ENCODE measurements at places on chromosomes 3 and 15.

DNA sequence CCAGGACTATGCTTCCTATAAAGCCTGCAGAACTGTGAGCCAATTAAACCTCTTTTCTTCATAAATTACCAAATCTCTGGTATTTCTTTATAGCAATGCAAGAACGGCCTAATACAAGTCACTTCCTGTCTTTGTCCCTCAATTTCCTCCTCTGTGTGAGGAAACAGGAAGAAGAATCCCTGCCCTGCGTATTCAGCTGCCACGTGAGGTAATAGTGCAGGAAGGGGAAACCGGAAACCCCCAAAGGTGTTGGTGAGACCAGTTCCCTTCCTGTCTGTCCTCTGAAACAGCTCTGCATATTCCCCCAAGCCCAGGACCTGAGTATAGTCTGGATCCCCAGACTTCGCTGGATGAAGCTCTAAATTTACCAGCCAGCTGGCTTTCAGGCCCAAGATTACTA lies 18.1 kb upstream of the PTPN23 start:
- no peak for DNase-seq

GRCh38 chr15:78046796-78047341 lies 30.6 kb downstream of the TBC1D2B start:
- DNase-seq: no peak

DNA sequence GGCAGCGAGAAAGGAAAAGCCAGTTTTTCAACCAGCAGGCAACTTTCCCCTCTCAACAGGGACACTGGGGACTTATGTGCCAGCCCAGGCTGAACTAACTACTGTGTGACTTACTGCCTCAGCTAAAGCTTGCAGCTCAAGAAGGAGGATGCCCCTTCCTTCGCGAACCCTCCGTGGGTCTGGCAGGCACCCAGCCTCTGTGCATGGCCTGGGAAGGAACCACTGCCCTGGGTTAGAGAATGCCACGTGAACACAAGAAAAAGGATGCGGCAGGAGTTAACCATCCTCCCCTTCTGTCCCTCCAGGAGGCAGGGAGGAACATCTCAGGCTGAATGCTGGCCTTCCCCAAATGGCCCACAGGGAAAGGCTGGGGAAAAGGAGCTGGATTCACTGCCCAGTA lies 29.0 kb downstream of the CHDH start:
- no peak for DNase-seq

- no peak for DNase-seq
These were observed 1136.1 kb downstream of the OTOL1 start for GRCh38 chr3:162632672-162633071.

DNA sequence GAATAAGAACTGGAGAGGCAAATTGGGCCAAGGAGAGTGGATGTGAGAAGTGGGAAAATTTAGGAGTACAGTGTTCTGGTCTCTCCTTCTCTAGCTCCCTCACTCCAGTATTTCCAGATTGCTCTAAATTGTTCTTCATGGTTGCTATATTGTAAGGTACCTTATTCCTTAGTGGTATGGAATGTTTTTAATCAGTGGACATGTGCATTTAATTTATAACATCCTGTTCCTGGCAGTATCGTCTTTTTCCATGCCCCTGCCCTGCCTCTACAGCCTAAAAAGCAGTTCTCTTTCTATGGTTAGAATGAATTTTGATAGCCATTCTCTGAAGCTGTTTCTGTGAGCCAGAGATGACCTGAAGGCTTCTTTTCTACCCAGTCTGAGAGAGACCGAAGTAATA lies 180.5 kb downstream of the TCF12 start:
- DNase-seq: no peak

GRCh38 chr3:45715945-45716344 lies 26.7 kb downstream of the SACM1L start:
- no peak for DNase-seq

GRCh38 chr3:71370467-71370866 lies 213.1 kb downstream of the FOXP1 start:
- no peak for DNase-seq

- no peak for DNase-seq
These were observed 218.2 kb downstream of the ADAMTS17 start for GRCh38 chr15:100123611-100124010.

GRCh38 chr3:147977001-147977400 lies 567.8 kb downstream of the ZIC1 start:
- no peak for DNase-seq

DNA sequence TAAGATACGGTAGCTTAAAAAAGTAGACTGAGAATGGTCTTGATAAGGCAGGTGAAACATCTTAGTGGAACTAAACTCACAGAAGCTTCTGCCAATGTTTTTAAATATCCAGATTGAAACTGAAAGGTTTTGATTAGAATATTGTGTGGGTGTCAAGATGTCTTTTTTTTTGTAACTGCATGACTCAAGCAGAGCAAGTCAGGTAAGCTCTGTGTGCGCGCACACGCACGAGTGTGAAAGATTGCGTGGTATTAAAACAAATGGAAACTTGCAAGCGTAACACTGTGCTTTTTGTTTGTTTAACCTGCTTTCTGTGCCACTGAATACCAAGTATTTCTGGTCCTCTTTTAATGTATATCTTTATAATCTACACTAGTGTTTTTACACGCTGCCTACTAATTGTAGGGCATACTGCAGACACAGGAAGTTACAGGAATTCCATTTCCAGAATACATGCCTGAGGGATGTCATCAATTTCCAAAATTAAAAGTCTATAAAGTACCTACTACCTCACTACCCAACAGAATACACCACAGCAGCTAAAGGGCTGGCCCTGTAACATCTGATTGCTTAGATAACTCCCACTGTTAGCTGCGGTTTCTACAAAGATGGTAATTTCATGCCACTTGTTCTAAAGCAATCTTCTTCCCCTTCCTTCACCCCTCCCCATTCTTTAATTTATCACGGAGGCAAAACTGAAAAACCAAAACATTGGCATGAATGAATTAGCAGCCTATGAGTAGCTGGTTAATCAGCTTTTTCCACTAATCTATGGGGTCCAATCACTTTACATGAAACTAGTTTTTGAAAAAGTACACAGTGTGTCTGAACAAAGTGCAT lies 472.8 kb downstream of the SHQ1 start:
- no peak for DNase-seq

DNA sequence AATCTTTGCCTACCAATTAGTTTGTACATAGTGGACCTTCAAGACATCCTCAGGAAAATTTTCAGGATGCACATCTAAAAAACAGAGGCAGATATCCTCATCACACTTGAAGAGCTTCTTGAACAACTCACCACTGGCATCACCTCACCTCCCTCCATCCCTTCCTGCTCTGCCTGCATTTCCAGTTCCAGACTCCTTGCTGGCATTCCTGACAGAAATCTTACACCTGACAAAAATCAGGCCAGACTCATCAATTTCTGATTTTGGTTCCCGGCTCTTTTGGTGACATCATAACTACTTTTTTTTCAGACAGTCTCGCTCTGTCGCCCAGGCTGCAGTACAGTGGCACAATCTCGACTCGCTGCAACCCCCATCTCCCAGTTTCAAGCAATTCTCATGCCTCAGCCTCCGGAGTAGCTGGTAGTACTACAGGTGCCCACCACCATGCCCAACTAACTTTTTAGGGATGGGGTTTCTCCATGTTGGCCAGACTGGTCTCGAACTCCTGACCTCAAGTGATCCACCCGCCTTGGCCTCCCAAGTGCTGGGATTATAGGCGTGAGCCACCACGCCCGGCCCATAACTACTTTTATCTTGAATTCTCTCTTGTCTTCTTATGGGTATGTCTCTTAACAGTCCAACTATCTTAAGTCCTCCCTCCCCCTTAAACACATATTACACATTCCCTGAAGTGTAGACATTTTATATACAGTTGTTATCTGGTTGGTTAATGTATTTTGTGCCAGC lies 216.6 kb upstream of the IL12A start:
- no peak for DNase-seq

- DNase-seq: no peak
These were observed 9.2 kb upstream of the UBE2Q2 start for GRCh38 chr15:75834021-75834420.

DNA sequence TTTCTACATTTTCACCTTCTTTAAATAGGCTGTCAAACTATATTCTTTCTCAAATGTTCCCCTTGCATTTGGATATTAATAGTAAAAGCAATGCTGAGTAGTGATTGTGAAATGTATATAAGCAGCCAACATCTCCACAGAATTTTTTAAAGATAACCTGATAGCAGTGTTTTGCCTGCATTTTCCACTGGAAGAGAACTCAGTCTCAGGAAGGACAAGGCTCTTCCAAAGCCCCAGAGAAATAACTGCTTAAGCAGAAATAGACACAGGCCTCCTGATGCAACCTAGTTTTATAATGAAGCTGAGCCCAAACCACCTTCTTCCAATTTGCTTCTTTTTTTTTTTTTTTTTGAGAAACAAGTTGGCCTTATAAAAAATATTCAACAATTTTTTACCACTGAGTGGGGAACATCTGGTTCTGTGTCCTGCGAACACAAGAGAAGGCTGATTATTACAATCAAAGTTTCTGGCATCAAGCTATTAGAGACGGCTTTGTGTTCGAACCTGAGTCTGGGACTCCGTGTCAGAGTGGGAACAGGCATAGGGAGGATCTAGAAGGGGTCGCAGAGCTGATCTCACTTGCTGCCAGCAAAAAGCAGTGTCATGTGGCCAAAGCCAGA lies 332.5 kb upstream of the TBL1XR1 start:
- DNase-seq: no peak

DNA sequence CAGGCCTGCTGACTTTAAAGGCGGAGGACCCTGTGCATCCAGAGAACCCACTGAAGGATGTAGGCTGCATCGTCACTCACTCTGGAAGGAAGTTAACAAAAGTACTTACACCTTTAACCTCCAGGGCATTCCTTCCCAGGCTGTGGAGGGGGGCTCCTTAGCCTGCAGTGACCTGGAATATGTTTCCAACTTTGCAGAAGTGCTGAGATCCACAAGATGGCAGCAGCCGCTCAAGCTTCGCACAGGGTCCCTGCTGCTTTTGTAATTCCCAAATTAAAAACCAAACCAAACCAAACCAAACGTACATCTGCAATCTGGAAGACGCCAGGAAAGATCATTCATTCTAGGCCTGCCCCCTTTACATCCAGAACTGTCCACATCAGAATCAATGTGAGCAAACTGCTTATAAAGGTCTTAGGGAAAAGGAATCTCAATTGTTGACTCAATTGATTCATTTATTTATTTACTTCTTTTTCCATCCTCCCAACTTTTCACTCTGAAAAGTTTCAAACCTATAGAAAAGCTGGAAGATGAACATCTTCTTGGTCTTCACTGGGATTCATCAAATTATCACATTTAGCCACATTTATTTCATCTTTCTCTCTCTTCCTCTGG lies 70.5 kb upstream of the KLHL25 start:
- DNase-seq: no peak

- DNase-seq: no peak
These were observed 9.0 kb upstream of the MEIS2 start for GRCh38 chr15:37109168-37109871.

DNA sequence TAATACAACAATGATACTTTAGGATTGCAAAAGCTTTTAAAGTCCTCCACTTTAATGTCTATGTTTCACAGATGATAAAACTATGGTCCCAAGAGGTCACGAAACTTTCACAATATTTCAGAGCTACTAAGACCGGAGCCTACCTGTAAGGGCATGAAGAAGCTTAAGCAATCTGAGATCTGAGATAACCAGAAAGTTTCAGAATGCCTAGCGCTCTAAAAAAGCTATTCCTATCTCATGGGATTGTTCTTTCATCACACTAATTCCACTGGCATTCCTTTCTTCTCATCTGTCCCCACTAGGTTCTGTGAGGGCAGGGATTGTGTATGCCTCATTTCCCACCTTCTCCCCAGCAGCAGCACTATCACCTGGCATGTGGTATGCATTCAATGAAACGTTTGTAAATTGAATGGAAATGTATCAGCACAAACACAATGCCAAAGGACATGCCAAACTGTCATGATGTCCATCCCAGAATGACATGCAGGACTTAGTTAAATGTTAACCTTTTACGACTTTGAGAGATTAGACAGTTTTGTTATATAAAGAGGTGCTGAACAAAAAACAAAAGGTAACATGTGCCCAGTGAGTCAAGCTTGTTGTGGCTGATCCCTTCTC lies 104.7 kb upstream of the NR2F2 start:
- no peak for DNase-seq

DNA sequence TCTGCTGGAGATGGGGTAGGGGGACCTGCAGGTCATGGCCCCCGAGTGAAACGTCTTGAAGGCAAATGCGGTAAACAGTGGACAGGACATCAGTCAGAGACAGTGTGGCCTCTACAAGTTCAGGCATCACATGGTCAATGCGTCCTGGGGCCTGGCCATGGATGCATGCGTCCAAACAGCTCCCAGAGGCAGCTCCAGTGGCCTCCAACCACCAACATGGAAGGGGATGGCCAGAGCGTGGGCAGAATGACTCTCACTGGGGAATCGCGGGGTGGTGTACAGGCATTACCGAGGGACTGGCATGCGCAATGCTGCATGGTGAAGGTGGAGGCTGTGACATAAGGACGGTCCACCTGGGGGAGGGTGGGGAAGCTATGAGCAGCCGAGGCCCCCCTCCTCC lies 35.6 kb upstream of the IQSEC1 start:
- DNase-seq: no peak

DNA sequence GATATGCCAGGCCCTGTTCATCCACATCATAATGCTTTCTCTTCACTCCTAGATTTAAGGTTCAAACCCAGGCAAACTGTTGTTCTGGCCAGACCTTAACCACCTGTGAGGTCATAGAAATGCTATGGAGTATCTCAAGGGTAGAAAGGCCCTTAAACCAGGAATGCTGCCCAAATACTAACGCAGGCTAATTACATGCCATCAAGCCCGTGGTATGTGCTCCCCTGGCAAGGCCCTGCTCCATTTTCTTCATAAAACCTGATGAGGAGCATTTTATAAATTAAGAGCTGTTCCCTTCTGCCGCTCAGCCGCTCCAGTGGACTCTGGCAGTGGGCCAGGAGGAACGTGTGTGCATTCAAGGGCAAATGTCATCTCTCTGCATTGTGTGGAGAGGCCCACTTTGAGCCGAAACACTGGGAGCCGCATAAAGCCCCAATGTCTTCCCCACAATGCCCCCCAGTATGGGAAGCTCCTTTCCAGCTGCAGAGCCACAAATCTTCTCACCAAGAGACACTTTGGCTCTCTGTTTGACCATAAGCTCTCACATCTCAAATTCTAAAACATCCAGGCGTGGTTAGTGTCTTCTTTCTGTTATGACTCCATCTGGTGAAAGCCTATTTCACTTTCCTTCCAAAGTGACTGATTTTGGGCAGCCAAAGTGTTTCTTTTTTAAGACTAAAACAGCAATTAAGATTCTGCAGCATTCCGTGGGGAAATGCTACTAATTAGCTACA lies 210.8 kb upstream of the NR2E3 start:
- DNase-seq: no peak

DNA sequence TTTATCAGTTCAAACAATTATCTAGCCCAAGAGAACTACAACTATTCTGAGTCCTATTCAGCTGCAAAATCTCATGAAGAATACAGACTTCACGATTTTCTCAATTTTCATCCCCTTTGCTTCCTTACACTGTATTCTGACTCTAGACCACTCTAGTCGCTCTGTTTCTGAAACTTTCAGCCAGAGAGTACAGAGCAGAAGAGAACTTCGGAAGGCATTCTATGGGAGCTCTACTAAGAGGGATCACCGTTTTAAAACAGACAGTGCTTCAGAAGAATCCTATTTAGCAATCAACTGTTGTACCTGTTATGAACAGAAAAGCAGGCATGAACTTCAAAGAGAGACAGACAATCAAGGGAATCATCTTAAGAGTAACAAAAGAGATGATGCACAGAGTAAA lies 419.4 kb downstream of the SHQ1 start:
- no peak for DNase-seq

Measured in RCC 7860 (cell line).